Stimulated activated CD8-positive, alpha-beta memory T cell treated with anti-CD3 and anti-CD28 coated beads, Interleukin-4, amount 100 ng/mL, for 48 hours (primary cell): ENCODE measurements at places on chromosomes 16 and 17.

DNA sequence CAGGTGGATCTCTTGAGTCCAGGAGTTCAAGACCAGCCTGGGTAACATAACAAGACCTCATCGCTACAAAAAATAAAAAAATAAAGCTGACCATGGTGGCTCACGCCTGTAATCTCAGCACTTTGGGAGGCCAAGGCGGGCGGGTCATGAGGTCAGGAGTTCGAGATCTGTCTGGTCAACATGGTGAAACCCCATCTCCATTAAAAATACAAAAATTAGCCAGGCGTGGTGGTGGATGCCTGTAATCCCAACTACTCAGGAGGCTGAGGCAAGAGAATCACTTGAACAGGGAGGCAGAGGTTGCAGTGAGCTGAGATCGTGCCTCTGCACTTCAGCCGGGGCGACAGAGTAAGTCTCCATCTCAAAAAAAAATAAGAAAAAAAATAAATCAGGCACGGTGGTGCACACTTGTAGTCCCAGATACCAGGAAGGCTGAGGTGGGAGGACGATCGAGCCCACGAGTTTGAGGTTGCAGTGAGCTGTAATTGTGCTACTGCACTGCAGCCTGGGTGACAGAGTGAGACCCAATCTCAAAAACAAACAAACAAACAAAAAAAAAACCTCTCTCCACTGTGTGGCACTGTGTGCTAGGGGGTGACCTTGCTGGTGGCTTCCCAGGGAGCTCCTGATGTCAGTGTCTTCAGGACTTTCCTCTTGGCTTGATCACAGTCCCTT is 19.8 kb upstream of the MAPK3 start:
- no peak for DNase-seq

GRCh38 chr17:43766413-43767052 is 7.9 kb upstream of the SOST start:
- DNase-seq = peak; percentile 72

GRCh38 chr17:41962768-41963434 is 3.7 kb upstream of the CNP start:
- peak; percentile 83 for DNase-seq

DNA sequence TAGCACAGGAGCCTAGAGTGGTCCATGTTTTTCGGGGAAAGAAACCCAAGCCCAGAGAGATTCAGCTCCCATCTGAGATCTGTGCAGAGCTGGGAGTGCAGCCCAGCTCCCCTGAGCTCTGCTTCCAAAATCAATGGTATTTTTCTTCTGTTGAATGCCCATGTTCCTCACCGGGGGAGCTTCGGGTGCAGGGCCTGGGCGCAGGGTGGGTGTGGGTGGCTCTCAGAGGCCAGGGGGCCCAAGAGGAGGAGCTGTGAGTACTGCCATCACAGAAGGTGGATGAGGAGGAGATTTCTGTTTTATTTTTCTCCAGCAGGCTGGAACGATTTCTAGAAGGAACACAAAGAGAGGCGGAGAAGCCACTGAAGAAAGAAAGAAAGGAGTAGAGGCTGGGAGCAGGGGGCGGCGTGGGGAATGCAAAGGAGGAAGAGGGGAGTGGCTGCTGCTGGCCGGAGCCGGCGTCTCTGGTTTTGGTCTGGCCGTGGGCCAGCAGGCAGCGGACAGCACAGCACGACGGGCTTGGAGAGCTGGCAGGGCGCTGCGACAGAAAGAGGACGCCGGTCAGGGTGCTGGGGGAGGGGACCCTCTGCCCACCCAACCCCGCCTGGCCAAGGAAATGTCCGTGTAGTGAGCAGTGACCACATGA is 76.2 kb upstream of the KSR1 start:
- DNase-seq = no peak

DNA sequence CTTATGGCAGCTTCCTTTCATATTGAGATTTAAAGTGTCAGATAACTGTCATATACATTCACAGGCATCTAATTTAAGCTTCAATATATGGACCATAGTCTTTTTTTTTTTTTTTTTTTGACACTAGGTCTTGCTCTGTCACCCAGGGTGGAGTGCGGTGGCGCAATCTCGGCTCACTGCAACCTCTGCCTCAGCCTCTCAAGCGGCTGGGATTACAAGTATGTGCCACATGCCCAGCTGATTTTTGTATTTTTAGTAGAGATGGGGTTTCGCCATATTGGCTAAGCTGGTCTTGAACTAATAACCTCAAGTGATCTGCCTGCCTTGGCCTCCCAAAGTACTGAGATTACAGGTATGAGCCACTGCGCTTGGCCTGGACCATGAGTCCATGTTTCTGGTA is 13.6 kb downstream of the CEP95 start:
- DNase-seq = no peak

GRCh38 chr17:11638700-11639265 is 40.5 kb downstream of the DNAH9 start:
- DNase-seq = no peak

DNA sequence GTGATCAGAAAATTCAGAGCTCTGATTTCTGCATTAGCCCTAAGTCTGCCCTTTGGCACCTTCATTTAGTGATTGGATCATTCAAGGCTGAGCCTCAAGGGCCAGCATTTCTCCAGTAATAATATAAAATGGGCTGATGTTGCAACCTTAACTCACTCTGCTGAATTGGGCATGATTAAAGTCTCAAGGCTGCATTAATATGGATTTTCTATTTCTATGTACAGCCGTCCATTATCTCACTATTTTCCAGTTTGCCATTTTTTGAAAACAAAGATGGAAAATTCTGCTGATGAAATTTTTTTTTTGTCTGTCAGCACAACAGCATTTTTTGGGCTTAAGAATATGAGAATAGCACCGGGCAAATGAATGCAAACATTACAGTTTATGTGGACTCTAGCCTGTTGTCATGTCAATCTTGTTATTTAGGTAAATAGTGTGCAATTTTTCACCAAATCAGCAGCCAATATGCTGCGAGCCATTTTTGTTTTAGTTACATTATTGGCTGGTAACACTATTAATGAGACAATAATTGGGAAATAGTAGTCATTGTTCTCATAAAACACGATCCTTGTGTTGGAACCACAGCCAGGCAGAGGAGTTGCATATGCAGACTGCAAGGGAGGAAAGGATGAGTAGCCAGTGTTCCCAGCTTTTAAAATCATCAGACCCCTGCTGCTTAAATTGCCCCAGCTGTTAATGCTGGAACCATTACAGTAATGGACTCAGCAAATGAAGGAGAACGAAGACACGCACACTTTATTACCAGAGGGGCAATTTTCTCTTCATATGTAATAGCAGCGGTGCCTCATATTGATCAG is 10.5 kb downstream of the FTO start:
- DNase-seq = no peak

GRCh38 chr16:10577305-10578202 is 2.8 kb downstream of the EMP2 start:
- DNase-seq = no peak

DNA sequence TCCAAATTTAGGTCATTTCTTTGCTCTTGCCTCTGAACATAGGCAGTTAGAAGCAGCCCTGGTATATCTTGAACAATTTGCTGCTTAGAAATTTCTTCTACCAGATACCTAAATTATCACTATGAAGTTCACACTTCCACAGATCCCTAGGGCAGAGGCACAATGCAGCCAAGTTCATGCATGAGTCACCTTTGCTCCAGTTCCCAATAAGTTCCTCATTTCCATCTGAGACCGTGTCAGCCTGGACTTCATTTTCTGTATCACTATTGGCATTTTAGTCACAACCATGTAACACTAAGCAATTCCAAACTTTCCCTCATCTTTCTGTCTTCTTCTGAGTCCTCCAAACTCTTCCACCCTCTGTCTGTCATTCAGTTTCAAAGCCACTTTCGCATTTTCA is 45.0 kb downstream of the KCNJ16 start:
- DNase-seq = no peak

- DNase-seq = peak; percentile 44
Observed at GRCh38 chr16:50627419-50627818, 53.7 kb downstream of the SNX20 start.

DNA sequence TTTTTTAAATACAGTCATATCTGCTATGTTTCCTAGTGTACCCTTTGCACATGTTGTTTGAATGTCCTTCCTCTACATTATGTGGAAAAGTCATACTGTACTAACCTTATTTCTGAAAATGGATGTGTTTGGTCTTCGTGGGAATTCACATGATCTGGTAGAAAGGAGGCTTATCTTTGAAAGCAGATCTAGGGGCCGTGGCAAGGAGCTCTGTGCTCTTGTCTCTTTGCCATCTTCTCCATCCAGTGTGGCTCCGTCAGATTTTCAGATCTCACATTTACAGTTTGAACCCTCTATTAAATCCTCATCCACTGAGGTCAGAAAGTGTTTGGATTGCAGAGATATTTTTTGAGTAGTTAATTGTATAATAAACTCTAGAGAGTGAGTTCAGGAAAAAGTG is 32.9 kb downstream of the MAP2K4 start:
- no peak for DNase-seq

DNA sequence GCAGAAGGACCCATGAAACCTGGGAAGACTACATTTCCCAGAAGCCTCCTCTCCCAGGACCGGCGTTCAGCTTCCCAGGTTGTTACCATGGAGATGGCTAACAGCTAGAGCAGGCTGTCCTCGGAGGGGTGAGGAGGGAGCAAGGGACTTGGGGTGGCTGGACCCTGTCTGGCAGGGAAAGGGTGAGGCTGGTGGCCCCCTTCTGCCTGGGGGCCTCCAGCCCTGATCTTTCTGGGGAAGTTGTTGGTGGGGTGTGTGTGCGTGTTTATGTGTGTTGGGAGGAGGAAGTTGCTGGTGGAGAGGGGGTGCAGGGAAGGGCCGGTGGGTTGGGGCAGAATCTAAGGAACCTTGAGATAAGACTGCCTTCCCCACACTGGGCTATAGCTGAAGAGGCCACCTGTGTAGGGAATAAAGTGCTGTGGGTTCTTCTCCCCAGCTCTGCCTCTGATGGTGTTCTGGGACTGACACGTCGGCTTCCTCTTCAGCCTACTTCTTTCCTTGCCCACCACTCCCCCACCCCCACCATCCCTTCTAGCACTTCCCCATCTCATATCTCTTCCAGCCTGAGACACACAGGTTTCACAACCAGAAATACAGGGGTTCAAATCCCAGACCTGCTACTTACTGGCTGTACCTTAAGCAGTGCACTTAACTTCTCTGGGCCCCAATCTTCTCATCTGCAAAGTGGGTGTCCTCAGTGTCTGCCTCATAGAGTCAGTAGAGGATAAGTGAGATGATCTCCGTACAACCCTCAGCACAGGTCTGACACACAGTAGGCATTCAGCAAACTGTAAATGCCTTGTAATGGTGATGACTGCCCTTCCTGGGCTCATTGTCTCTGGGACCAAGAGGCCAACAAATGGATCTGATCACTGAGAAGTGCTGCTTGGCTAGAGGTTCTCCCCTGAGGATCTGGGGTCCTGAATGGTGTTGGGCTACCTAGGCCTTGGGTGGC is at the start of gene DRC7:
Gene DRC7, plus strand, starts transcription at position 82 of the 955 bp plus-strand sequence. CDS start 3,144 bp downstream, outside the sequence.
- DNase-seq = peak; percentile 42

GRCh38 chr17:77280304-77281121 is 139.7 kb downstream of the SEC14L1 start:
- DNase-seq = no peak

GRCh38 chr16:48885471-48885870 is 275.5 kb upstream of the N4BP1 start:
- DNase-seq = no peak

GRCh38 chr17:75996665-75997590 is 3.7 kb upstream of the CDK3 start:
- peak; percentile 51 for DNase-seq

DNA sequence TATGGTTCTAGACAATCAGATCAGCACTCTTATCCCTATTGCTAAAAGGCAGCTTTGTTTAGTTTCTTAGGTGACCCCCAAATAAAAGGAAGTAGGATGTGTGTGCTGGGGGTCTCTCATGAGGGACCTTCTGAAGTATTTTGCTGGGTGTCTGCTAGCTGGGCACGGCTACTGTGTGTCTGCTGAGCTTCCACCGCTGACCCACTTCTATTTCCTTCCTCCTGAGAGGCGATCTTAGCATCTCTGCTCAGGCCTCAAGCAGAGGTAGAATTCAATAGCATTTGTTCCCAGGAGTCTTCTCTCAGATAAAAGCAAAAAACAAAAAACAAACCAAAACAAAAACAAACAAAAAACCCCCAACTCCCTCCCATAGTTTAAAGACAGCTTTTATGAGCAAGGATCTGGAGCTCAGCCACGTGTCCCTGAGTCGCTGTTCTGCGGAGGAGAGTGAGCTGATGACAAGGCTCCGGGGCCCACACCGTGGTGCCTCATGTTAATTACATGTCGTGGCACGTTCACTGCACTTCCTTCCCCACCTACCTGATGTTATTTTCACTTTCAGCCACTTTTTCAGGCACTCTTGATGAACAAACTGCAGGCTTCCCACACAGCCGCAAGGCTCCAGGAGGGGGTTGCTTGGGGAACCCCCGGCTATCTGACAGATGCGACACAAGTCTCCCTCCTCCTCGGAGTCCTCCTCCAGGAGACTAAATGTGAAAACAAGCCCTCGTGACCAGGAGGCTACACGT is 83.5 kb downstream of the MARCHF10 start:
- peak; percentile 82 for DNase-seq

- DNase-seq = no peak
Observed at GRCh38 chr17:17129466-17129865, 76.7 kb downstream of the PLD6 start.

GRCh38 chr17:47878203-47879027 is 17.6 kb upstream of the SP2 start:
- DNase-seq = no peak

GRCh38 chr17:1077986-1078711 is 81.2 kb downstream of the TIMM22 start:
- DNase-seq = no peak

DNA sequence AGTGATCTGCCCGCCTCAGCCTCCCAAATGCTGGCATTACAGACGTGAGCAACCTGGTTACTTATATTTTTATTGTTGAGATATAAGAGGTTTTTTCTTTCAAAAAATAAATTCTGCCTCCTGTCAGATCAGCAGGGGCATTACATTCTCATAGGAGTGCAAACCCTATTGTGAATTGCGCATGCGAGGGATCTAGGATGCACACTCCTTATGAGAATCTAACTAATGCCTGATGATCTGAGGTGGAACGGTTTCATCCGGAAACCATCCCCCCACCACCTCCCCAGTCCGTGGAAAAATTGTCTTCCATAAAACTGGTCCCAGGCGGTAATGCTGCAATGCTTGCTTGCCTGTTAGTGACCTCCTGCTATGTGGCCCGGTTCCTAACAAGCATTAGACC is 7.5 kb upstream of the CNEP1R1 start:
- DNase-seq = no peak

DNA sequence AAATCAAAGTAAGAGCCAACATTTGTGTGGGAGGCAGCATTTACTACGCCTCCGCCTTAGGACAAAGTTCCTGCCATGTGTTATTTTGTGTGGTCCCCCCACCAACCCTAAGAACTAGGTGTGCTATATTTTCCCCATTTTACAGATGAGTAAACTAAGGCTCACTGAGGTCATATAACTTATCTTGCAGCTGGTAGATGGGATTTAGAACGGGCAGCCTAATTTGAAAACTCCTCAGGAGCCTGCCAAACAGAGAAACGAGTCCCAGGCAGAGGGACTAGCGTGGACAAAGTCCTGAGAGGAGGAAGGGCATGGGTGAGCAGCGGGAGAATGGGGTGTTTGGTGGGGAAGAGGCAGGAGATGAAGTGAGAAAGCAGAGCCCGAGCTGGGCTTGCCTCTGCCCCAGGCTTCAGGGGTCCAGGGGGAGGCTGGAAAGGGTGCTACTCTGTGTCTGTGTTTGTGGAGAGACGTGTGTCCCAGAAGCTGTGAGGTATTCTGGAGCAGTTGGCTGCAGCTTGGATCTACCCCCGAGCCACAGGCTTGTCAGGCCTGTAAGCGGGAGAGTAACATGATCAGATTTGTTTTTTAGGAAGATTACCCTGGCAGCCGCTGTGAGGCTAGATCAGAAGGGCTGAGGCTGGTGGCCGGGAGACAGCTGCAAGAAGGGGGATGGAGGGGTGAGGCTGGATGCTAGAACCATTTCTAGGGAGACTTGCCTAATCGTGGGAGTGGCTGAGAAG is 5.0 kb downstream of the MLLT6 start:
- no peak for DNase-seq

GRCh38 chr17:9817086-9817485 is 4.8 kb downstream of the GSG1L2 start:
- DNase-seq = no peak
